ENCODE measurements at places on chromosomes 12 and 14. TPM values are rescaled to one million over a fixed set of nuclear protein-coding genes. Genes with fewer than 3 reads are reported as not detected.
A peak's percentile ranks its signal among the peaks of the same experiment; 100 is the strongest.

Gene TCL1B
- total RNA-seq: not detected

DNA sequence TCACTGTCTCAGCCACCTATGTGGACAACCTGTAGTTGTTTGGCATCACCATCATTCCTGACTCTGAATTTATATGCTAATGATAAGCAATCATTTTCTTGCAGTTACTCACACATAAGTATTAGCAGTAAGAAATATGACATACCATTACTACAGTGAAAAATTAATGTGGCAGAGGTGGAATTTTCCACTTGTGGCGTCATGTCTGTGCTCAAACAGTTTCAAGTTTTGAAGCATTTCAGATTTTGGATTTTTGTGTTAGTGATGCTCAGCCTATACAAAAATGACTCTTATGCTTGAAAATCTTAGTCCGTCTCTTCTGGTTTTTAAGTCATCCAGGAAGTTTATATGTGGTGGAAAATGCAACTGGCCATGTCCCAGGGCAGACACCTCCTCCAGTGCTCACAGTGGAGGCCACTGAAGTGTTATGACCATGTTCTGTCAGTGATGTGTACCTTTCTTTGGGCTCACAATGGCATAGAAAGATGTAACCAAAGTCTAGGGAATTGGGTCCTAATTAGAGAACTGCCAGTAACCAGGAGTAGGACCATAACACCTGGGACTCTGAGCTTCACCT lies 220.6 kb downstream of the SYT1 start:
- no peaks in the 10 kb centered on the region for H3K27me3 ChIP-seq
- H3K4me1 ChIP-seq: no peaks in the 10 kb centered on the region
- 0 out of 2 replicates have a peak, but pooled peaks cover 3% of the 10 kb centered on the region for H3K36me3 ChIP-seq

DNA sequence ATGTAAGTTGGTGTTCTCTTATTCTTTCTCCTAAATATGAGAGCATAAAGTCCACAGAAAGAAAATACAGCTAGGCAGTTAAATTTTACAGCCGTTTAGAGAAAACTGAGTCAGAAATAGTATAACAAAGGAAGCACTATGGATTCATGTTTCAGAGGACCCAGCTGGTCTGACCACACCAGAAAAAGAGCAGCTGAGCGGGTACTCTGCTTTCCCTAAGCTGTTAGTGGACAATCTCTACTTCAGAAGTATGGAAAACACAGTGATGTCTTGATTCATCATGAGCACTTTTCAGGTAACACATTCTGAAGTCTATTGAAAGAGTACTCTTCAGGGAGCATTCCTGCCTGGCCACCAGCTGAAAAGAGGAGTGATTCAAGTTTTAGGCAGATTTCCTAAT lies 12.4 kb downstream of the PPM1H start:
- no peaks in the 10 kb centered on the region for H3K4me1 ChIP-seq
- H3K36me3 ChIP-seq: no peaks in the 10 kb centered on the region
- no peak overlapping the region for H3K27ac ChIP-seq
- no peaks in the 10 kb centered on the region for H3K27me3 ChIP-seq
- H3K4me3 ChIP-seq: no peak overlapping the region

DNA sequence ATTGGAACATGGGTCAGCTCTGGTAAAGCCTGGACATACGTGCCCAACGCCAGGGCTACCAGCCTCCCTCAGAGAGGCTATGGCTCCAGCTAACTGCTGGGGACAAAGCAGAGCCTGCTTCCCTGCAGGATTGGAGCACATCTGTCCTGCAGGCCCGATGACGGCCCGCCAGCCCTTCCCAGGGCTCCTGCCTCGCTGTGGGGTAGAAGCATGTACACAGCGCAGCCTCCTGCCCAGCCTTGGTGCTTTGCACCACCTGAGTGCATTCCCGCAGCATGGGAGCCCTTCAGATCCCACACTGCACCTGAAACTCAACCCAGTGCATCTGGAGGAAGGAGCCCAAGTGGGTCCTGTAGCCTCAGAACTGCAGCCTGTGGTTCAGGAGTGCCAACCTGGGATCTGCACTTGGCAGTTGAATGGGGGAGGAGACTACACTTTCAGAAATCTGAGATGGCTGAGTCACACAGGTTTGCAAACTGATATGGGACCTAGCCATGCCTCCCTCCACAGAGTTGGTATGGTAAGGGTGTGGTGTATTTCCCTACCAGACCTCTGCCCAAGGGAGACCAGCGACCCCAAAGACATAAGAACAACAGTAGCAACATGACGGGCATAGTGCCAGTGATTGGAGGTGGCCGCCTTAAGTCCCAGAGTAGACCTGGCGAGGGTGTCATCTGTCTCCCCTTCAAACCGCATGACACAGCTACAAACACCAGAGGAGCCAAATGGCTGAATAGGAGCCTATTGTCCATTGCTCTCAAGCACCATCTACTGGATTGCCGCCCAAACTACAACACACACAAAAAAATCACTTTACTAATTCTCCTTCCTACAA lies 273.9 kb upstream of the MIS18BP1 start:
- DNase-seq: peak; percentile 5
- H3K36me3 ChIP-seq: no peaks in the 10 kb centered on the region
- no peak overlapping the region for H3K27ac ChIP-seq
- no peaks in the 10 kb centered on the region for H3K27me3 ChIP-seq

GRCh38 chr12:59657266-59657665 lies 61.4 kb downstream of the SLC16A7 start:
- no peaks in the 10 kb centered on the region for H3K27me3 ChIP-seq
- no peaks in the 10 kb centered on the region for H3K4me1 ChIP-seq
- no peak for DNase-seq
- no peak overlapping the region for H3K27ac ChIP-seq
- H3K36me3 ChIP-seq: no peaks in the 10 kb centered on the region
- H3K4me3 ChIP-seq: no peak overlapping the region

- DNase-seq: peak; percentile 48
- H3K36me3 ChIP-seq: no peaks in the 10 kb centered on the region
- peaks cover 61% of the 10 kb centered on the region for H3K27me3 ChIP-seq
These were observed at the start of gene TMTC1 for GRCh38 chr12:29783773-29784666. Gene TMTC1 (minus strand): TSS chr12:29783942. CDS start chr12:29783751, 191 bp downstream.

GRCh38 chr12:31343139-31343538 lies 17.2 kb upstream of the SINHCAF start:
- no peaks in the 10 kb centered on the region for H3K4me1 ChIP-seq
- H3K27ac ChIP-seq: no peak overlapping the region
- H3K27me3 ChIP-seq: no peaks in the 10 kb centered on the region
- no peak overlapping the region for H3K4me3 ChIP-seq
- H3K36me3 ChIP-seq: no peaks in the 10 kb centered on the region

- H3K27ac ChIP-seq: no peak overlapping the region
- H3K36me3 ChIP-seq: no peaks in the 10 kb centered on the region
- peaks cover 17% of the 10 kb centered on the region for H3K4me1 ChIP-seq
- H3K27me3 ChIP-seq: no peaks in the 10 kb centered on the region
- no peak overlapping the region for H3K4me3 ChIP-seq
These were observed 167.3 kb downstream of the ZFP36L1 start for GRCh38 chr14:68625366-68626090.

DNA sequence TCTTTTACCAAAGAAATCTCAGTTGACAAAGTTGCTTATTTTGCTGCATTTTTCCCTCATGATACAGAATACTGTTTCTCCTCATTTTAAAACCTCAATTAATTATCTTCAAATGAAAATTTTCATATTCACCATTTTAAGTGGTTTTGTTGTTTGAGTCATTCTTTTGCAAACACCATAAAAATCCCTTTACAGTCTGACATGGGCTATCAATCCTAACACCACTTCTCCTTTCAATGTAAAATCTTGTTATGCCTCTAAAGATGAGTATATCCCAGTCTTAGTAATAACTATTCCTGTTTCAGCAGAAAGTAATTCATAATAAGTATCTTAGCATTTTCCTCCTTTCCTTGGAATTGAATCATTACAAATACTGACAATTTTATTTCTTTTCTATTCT lies 192.2 kb downstream of the SYT1 start:
- peak overlapping the region; percentile 59 for H3K27ac ChIP-seq
- 0 out of 2 replicates have a peak, but pooled peaks cover 5% of the 10 kb centered on the region for H3K36me3 ChIP-seq
- no peaks in the 10 kb centered on the region for H3K27me3 ChIP-seq

DNA sequence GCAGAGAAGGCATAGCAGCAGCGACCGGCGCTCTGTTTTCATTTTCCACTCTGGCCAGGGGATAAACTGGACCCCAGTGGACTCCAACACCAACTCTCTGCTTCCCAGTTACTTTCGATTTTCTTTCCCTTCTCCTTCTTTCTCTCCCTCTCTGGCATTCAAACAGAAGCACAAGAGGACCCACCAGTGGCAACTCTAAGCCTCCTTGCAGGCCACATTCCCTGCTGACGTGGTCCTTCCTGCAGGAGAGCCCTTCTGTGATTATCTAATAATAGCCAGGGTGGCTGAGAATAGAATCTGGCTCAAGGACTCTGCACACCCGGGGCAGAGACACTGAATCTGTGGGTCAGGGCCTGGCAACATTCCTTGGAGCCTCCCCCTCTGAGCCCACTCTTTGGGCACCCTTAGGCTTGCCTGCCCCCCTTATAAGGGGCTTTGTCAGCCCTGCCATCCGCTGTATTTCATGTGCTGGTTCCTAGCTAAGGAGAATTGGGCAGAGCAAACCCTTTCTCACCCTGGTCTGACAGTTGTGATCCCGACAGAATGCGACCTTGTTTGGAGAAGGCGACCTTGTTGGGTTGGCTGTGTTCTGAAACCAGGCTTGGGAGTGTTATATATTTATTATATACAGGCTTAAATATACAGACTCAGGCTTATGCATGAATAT lies 8.2 kb upstream of the HOXC6 start:
- peak overlapping the region; percentile 56 for H3K4me3 ChIP-seq
- H3K4me1 ChIP-seq: peaks cover 58% of the 10 kb centered on the region
- peaks cover 6% of the 10 kb centered on the region for H3K36me3 ChIP-seq
- peak; percentile 75 for DNase-seq
- H3K27me3 ChIP-seq: no peaks in the 10 kb centered on the region

GRCh38 chr14:103719751-103720150 lies 4.1 kb downstream of the ZFYVE21 start:
- H3K4me1 ChIP-seq: peaks cover 30% of the 10 kb centered on the region
- no peak overlapping the region for H3K4me3 ChIP-seq
- no peak for DNase-seq
- peaks cover 10% of the 10 kb centered on the region for H3K36me3 ChIP-seq
- no peak overlapping the region for H3K27ac ChIP-seq
